Upper lobe of right lung (tissue), 1 donor: ENCODE measurements at places on chromosomes 7 and 10. TPM values are rescaled to one million over a fixed set of nuclear protein-coding genes. Genes with fewer than 3 reads are reported as not detected.

DNA sequence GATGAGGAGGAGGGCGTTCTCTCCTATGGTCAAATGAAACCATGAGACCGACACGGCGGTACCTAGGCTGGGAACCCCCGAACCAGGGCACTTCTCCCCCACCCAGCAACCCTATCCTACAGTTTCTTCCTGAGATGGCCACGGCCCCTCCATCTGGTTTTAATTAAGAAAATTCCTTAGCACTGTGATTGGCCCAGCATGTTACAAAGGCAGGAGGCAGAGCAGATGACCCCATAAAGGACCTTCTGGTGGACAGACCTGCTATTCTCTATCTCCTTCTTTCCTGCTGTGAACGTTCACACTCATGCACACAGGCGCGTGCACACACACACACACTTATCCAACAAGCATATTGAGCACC lies 129.4 kb downstream of the RGS10 start:
- no peak overlapping the region for H3K4me3 ChIP-seq
- no peak for DNase-seq
- no peaks in the 10 kb centered on the region for H3K27me3 ChIP-seq
- peaks cover 64% of the 10 kb centered on the region for H3K4me1 ChIP-seq
- no peaks in the 10 kb centered on the region for H3K36me3 ChIP-seq
- H3K27ac ChIP-seq, result peak overlapping the region; percentile 69

DNA sequence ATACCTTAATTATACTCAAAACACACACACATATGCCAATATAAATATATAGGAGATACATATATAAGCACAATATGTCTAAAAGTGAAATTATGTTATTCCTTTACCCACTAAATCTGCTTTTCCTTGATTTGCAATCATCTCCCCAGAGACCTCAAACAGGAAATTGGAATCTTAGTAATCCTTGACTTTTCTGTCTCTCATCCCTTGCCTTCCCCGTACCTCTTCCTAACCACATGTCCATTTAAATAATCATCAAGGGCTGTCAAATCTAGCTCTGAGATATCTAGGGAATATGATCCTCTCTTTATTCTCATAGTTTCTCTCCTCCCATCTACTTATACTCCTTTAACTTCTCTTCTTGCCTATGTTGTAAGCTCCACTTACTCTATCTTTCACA lies 336.6 kb downstream of the HGF start:
- no peak overlapping the region for H3K4me3 ChIP-seq
- DNase-seq, result no peak
- no peak overlapping the region for H3K27ac ChIP-seq
- no peaks in the 10 kb centered on the region for H3K4me1 ChIP-seq
- no peaks in the 10 kb centered on the region for H3K27me3 ChIP-seq
- no peaks in the 10 kb centered on the region for H3K36me3 ChIP-seq

DNA sequence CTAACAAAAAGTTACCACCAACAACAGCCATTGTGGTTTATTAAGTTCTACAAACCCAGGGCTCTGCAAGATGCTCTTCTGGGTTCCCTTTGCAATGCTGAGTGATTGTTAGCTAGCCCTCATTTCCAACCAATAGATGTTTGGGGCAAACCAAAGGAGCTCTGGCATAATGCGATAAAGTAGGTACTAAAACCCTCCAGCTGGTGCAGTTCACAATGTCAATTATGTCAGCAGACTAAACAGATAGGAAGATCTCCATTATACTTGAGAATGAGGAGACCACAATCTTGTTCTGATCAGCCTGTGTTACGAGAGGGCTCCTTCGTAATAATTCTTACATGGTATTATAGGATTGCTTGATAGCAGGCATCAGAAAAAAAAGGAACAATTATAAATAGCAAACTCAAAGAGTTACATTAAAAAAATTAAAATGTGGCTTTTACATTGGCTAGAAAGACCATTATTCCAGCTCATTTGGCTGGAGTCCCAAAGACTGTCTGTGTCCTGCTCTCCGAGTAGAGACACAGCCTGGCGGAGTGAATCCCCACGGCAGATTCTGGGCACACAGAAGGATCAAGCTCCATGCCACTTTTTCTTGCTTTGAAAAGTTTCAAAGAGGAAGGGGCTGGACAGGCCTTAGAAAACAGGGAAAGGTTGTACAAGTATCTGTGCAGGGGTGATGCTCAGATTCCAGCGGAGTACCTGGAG lies 93.8 kb downstream of the ZRANB1 start:
- no peaks in the 10 kb centered on the region for H3K27me3 ChIP-seq
- H3K4me1 ChIP-seq, result peaks cover 31% of the 10 kb centered on the region
- no peak for DNase-seq
- H3K27ac ChIP-seq, result no peak overlapping the region
- no peaks in the 10 kb centered on the region for H3K36me3 ChIP-seq
- no peak overlapping the region for H3K4me3 ChIP-seq

DNA sequence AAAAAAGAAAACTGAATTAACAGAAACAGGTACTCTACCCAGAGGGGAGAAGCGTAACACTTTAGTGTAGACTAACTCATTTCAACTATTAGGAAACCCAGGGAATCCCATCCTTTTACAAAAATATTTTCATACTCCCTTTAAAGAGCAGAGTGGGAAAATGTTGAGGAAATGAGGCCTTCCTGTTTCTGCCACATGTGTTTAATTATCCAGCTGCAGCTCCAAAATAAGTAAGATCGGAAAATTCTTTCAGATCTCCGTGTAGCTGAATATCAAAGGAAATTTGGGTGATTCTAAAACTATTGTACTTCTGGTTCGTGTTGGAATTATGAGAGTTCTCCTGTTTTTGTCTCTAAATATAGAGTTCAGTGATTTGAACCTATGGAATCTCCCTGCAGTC lies 58.0 kb upstream of the CAV2 start:
- no peaks in the 10 kb centered on the region for H3K36me3 ChIP-seq
- H3K27ac ChIP-seq, result peak overlapping the region; percentile 7
- no peak overlapping the region for H3K4me3 ChIP-seq
- H3K27me3 ChIP-seq, result no peaks in the 10 kb centered on the region
- no peak for DNase-seq
- H3K4me1 ChIP-seq, result peaks cover 5% of the 10 kb centered on the region

DNA sequence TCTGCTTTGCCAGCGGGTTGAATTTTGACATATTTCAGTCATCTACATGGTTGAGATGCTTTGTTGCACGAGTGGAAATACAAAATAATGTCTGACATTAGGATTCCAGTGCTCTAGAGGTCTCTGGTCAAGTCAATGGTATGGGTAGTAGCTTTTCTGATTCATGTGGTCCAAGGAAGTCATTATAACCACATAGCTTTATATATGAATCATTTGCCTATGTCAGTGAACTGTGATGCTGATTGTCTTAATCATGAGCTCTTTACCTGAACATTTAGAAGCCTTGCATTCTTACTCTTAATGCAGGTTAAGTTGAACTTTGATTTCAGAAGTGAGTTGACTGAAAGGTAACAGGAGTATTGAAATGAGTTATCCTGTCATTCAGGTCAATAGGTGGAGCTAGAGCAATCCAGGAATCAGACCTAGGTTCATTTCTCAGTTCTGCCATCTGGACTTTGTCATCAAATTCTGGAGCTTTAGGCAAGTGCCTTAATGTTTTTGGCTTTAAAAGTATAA lies 3.3 kb downstream of the MAPK8 start:
- no peaks in the 10 kb centered on the region for H3K27me3 ChIP-seq

The HIPK2 gene
- total RNA-seq, result 64.3 TPM

The ACADSB gene
- 27.1 TPM for total RNA-seq

The TMEM196 gene
- not detected for total RNA-seq

The OR6B1 gene
- not detected for total RNA-seq

The KEL gene
- 0.87 TPM for total RNA-seq

The PRPS1L1 gene
- total RNA-seq, result not detected

The CPN1 gene
- total RNA-seq, result not detected
